ENCODE measurements at places on chromosomes 13 and 19.
A peak's percentile ranks its signal among the peaks of the same experiment; 100 is the strongest.

- H3K4me3 ChIP-seq, result no peak overlapping the region
- no peak overlapping the region for H3K27ac ChIP-seq
- no peak for DNase-seq
- peaks cover 8% of the 10 kb centered on the region for H3K36me3 ChIP-seq
- H3K27me3 ChIP-seq, result no peaks in the 10 kb centered on the region
These were observed 88.4 kb upstream of the KLF5 start for GRCh38 chr13:72970301-72970880.

GRCh38 chr13:105142556-105142955 is 1392.9 kb downstream of the EFNB2 start:
- no peaks in the 10 kb centered on the region for H3K27me3 ChIP-seq
- H3K27ac ChIP-seq, result no peak overlapping the region
- no peak for DNase-seq

- H3K4me1 ChIP-seq, result peaks cover 3% of the 10 kb centered on the region
- H3K27me3 ChIP-seq, result peaks cover 64% of the 10 kb centered on the region
- DNase-seq, result peak; percentile 58
These were observed 45.6 kb downstream of the CELF5 start for GRCh38 chr19:3269916-3270671.

- no peak for DNase-seq
- no peaks in the 10 kb centered on the region for H3K27me3 ChIP-seq
- peaks cover 15% of the 10 kb centered on the region for H3K4me1 ChIP-seq
These were observed 36.1 kb upstream of the ANKRD10 start for GRCh38 chr13:110950819-110951570.

DNA sequence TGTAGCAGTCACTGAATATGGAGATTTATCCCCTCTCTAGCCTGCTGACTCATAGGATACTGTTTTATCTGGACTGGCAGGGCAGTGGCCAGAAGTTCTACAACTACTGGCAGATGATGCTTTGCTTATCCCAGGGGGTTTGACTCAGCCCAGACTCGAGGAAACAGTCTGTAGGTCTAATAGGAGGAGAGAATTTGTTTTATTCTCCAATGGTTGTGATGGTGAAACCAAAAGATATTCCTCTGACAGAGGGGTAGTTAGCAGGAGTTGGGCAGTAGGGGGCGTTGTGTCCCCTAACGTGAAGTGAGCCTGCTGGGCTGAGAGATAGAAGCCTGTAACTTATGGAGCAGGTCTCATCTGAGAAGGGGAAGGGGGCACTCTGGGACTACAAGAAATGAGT is 74.9 kb downstream of the WTIP start:
- peak; percentile 14 for DNase-seq
- H3K36me3 ChIP-seq, result no peaks in the 10 kb centered on the region
- peaks cover 10% of the 10 kb centered on the region for H3K27me3 ChIP-seq
- no peaks in the 10 kb centered on the region for H3K4me1 ChIP-seq

- peaks cover 2% of the 10 kb centered on the region for H3K27me3 ChIP-seq
- no peak for DNase-seq
- H3K36me3 ChIP-seq, result peaks cover 20% of the 10 kb centered on the region
- peaks cover 46% of the 10 kb centered on the region for H3K4me1 ChIP-seq
These were observed 1.9 kb downstream of the IRF2BP1 start for GRCh38 chr19:45883881-45884681.

- no peaks in the 10 kb centered on the region for H3K27me3 ChIP-seq
- H3K4me1 ChIP-seq, result peaks cover 3% of the 10 kb centered on the region
- H3K27ac ChIP-seq, result no peak overlapping the region
- peak; percentile 25 for DNase-seq
These were observed 28.4 kb downstream of the TMTC4 start for GRCh38 chr13:100646030-100646673.

DNA sequence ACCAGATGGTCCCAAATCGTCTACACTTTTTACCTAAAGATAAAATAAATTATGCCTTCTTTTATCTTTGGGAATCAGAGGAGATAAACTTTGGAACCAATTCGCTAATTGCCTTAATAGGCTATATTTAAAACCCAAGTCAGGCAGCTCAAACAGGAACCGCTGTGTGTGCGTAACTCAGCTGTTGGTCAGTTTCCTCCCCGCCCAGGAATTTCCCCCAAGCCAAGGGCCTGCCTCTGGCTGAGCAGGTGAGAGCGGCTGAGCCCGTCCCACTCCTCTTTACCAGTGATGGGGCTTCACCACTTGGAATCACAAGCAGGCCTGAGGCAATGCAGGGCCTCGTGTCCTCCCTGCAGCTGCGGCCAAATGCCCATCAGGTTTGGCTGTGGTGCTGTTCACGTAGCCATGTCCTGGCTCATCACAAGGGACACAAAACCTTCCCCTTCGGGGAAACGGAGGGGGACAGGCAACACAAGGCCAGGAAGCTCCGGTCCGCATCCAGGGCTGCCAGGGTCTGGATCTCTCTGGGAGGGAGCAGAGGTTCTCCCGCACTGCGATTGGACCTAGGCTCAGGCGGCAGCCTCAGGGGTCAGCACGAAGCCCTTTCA is 503 bp upstream of the SLC7A9 start:
- H3K27me3 ChIP-seq, result no peaks in the 10 kb centered on the region
- no peak overlapping the region for H3K4me3 ChIP-seq
- H3K4me1 ChIP-seq, result peaks cover 16% of the 10 kb centered on the region
- no peak overlapping the region for H3K27ac ChIP-seq
- DNase-seq, result no peak

DNA sequence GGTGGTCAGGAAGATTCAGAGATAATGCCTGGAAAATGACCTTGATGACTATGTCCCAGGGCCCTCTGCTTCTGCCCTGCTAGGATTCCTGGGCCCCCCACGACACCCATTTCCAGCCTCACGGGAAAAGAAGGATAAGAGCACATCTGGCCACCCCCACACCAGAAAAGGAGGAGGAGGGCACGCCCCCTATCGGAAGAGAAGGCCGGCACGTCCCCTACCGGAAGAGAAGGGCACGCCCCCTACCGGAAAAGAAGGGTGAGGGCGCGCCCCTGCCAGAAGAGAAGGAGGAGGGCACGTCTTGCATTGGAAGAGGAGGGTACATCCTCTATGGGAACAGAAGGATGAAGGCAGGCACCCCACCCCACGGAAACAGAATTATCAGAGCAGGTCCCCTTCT is 84.3 kb downstream of the IER2 start:
- peaks cover 4% of the 10 kb centered on the region for H3K27me3 ChIP-seq
- no peaks in the 10 kb centered on the region for H3K4me1 ChIP-seq
- H3K4me3 ChIP-seq, result no peak overlapping the region
- H3K27ac ChIP-seq, result no peak overlapping the region

- DNase-seq, result no peak
- H3K27ac ChIP-seq, result no peak overlapping the region
- H3K4me3 ChIP-seq, result no peak overlapping the region
- H3K27me3 ChIP-seq, result no peaks in the 10 kb centered on the region
These were observed 15.9 kb upstream of the ZNF681 start for GRCh38 chr19:23774524-23774971.

GRCh38 chr13:35712907-35713761 is 236.6 kb upstream of the MAB21L1 start:
- DNase-seq, result peak; percentile 96
- peak overlapping the region; percentile 77 for H3K27ac ChIP-seq
- no peaks in the 10 kb centered on the region for H3K27me3 ChIP-seq
- H3K4me3 ChIP-seq, result no peak overlapping the region

DNA sequence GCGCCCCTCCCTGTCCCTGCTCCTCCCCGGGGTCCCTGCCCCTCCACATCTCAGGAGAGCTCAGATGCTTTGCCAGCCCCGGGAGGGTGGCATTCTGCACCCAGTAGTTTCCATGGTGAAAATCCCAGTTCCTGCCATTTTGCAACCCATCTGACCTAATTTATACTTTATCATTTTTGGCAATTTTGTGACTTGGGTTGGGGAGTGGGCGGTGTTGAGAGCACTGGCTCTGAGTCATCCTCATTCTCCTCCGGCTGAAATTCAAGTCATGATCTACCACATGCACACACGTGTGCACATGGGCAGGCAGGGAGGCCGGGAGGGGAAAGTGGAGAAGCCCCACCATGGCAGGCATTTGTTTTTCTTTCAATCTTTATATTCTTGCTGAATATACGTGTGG is 208.6 kb downstream of the URI1 start:
- no peak overlapping the region for H3K4me3 ChIP-seq
- DNase-seq, result no peak
- no peaks in the 10 kb centered on the region for H3K4me1 ChIP-seq
- H3K27me3 ChIP-seq, result no peaks in the 10 kb centered on the region

DNA sequence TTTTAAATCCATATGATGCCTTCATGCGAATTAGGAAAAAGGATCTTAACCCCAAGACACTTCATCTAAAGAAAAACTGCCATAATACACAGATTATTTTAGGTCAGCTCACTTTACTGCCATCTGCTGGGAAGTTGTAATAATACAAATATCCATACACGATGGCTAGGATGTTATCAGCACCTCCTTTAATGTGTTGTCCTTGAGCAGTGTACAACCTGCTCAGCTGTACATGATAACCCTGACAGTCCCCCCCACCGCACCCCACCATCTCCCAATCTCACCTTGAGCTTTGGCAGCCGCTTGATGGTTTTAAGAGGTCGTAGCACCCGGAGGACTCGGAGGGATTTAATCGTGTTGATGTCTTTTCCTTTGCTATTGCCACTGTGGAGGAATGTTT is 112.2 kb downstream of the IER2 start:
- DNase-seq, result peak; percentile 73
- H3K4me1 ChIP-seq, result no peaks in the 10 kb centered on the region
- H3K27me3 ChIP-seq, result peaks cover 5% of the 10 kb centered on the region
- H3K4me3 ChIP-seq, result no peak overlapping the region
- H3K36me3 ChIP-seq, result no peaks in the 10 kb centered on the region
- no peak overlapping the region for H3K27ac ChIP-seq

DNA sequence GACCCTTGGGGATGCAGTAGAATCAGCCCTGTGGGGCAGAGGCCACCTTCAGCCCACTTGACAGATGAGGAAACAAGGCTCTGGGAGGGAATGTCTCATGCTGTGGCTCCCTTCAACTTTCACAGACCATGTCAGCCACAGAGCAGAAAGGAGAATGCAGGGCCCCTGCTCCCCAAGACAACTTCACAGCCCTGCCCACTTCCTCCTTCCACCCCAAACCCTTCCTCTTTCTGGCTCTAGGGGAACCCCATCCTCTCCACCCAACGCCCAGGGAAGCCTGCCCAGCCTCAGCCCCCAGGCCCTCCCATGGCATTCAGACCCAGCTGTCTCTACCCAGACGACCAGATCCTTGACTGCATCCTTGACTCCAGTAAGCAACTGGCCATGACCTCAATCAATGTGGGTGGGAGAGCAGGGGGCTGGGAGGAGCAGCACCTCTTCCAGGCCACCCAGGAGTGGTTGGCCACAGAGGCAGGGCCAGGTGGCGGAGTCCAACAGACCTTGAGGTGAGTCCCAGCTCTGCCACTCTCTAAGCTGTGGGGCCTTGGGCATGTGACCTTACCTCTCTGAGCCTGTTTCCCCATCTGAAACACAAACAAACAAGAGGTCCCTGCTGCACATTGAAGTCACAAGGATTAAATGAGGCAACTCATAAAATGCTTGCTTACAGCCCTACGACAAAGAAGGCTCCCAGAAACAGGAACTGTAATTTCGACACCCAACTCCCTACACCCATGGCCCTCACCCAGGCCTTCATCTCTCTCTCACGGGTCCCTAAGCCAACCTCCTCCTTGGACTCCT is 15.8 kb downstream of the DEDD2 start:
- H3K4me1 ChIP-seq, result peaks cover 13% of the 10 kb centered on the region
- peak; percentile 58 for DNase-seq
- H3K36me3 ChIP-seq, result peaks cover 58% of the 10 kb centered on the region
- H3K27ac ChIP-seq, result peak overlapping the region; percentile 71
- H3K27me3 ChIP-seq, result no peaks in the 10 kb centered on the region

Measured in muscle of leg (tissue), 16 donors.